Memory B cell (primary cell): ENCODE measurements at places on chromosomes 5 and 9.

- H3K27me3 ChIP-seq, result no peaks in the 10 kb centered on the region
- H3K27ac ChIP-seq, result no peak overlapping the region
- H3K4me1 ChIP-seq, result peaks cover 17% of the 10 kb centered on the region
- DNase-seq, result no peak
- H3K4me3 ChIP-seq, result no peak overlapping the region
Measured at GRCh38 chr9:110258690-110259091, 2.4 kb upstream of the TXN start.

- H3K27me3 ChIP-seq, result no peaks in the 10 kb centered on the region
- H3K4me3 ChIP-seq, result no peak overlapping the region
- no peak for DNase-seq
- H3K4me1 ChIP-seq, result no peaks in the 10 kb centered on the region
- no peaks in the 10 kb centered on the region for H3K36me3 ChIP-seq
Measured at GRCh38 chr9:10339152-10339551, 273.6 kb downstream of the PTPRD start.

DNA sequence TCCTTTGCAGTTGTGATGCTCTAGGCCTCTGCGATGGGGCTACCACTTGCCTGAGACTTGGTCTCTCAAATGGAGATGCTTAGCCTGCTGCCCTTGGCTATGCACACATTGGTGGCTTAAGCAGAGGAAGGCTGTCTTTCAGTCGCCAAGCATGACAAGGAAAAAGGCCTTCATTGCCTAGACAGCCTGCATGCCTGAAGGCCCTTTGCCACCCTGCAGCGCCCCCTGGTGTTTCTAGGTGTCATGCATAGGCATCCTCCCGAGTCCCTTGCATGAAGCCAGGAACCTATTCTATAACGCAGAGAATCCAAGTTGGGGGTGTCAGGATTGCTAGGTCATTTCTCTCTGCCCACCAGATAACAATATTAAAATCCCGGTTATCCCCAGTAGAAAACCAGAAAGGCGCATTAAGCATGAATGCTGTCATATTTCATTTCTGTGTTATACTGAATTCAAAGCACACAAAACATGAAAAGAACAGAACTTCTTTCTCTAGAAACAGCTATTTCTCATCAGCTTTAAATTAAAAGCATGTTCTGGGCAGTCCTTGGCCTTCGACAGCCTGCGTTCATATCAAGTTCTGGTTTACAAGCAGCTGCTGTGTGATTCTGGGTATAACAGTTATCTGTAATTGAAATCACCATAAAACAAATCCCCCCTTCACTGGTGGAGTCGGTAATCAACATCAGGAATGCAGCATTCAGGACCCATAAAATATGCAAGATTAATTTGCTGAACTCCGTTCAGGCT, 59.7 kb upstream of the TRPC7 start:
- no peak overlapping the region for H3K27ac ChIP-seq
- peaks cover under 1% of the 10 kb centered on the region for H3K27me3 ChIP-seq
- H3K36me3 ChIP-seq, result no peaks in the 10 kb centered on the region
- no peak for DNase-seq
- H3K4me1 ChIP-seq, result no peaks in the 10 kb centered on the region
- no peak overlapping the region for H3K4me3 ChIP-seq

GRCh38 chr9:95778957-95779356, 96.5 kb upstream of the ERCC6L2 start:
- H3K36me3 ChIP-seq, result no peaks in the 10 kb centered on the region
- no peak overlapping the region for H3K27ac ChIP-seq
- no peaks in the 10 kb centered on the region for H3K4me1 ChIP-seq
- peaks cover 10% of the 10 kb centered on the region for H3K27me3 ChIP-seq
- no peak for DNase-seq

DNA sequence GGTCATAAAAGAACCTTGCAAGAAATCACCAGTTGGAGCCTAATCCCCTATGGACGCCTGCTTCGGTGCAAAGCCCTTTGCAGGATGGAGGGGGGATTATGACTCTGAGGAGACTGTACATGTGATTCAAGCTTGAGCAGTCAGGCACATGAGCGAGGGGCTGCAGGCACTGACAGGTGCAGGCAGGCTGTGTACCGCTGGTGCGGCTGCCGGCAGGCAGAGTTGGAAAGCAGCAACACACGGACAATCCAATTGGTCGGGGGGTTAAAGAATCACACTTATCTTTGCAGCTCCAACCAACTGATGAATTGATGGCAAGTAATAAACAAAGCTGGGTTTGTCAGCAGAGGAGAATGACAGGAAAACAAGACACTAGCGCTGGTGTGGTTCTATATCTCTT, 5.7 kb downstream of the WHRN start:
- H3K36me3 ChIP-seq, result no peaks in the 10 kb centered on the region
- no peak overlapping the region for H3K4me3 ChIP-seq
- peaks cover 28% of the 10 kb centered on the region for H3K4me1 ChIP-seq
- DNase-seq, result no peak

- H3K27me3 ChIP-seq, result peaks cover 5% of the 10 kb centered on the region
- H3K36me3 ChIP-seq, result no peaks in the 10 kb centered on the region
- H3K27ac ChIP-seq, result no peak overlapping the region
- no peak for DNase-seq
- no peak overlapping the region for H3K4me3 ChIP-seq
Measured at GRCh38 chr5:14908172-14908571, 36.6 kb upstream of the ANKH start.
